NCI-H146 (cell line): ENCODE measurements at places on chromosomes 13 and 19.

- no peak for DNase-seq
These were observed 426.8 kb upstream of the SLITRK5 start for GRCh38 chr13:87244256-87244890.

DNA sequence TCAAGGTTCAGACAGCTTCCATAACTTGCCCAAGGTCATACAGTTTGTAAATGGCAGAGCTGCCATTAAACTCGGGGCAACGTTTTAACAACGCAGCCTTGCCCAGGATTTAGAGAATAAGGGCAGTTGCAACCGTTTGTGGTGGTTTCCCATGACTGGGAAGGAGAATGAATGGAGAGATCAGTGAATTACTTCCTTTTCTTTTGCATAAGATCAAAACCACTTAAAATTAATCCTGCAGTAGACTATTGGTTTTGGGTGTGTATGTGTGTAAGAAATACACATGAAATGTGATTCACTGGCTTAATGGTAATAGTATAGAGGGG lies 179.1 kb upstream of the MIR17HG start:
- DNase-seq: no peak

GRCh38 chr13:73274147-73274546 lies 215.3 kb downstream of the KLF5 start:
- DNase-seq: no peak

DNA sequence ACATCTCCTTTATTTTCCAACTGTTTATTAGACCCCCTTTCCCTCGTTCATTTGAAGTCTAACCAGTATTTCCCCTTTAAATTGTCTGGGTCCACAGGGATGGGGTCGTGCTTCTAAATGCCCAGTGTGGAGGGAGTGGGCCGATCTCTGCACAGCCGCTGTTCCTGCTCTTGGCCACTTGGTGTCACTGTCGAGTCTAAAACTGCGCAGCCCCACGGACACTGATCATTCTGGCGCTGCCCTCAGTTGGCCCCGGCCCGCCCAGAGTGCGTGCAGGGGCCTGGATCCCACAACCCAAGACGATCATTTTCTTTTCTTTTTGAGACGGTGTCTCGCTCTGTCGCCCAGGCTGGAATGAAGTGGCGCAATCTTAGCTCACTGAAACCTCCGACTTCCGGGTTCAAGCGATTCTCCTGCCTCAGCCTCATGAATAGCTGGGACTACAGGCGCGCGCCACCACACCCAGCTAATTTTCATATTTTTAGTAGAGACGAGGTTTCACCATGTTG lies 12.0 kb downstream of the WDR88 start:
- DNase-seq: peak; percentile 57

- DNase-seq: no peak
These were observed 1552.2 kb downstream of the PCDH9 start for GRCh38 chr13:65677906-65678305.

DNA sequence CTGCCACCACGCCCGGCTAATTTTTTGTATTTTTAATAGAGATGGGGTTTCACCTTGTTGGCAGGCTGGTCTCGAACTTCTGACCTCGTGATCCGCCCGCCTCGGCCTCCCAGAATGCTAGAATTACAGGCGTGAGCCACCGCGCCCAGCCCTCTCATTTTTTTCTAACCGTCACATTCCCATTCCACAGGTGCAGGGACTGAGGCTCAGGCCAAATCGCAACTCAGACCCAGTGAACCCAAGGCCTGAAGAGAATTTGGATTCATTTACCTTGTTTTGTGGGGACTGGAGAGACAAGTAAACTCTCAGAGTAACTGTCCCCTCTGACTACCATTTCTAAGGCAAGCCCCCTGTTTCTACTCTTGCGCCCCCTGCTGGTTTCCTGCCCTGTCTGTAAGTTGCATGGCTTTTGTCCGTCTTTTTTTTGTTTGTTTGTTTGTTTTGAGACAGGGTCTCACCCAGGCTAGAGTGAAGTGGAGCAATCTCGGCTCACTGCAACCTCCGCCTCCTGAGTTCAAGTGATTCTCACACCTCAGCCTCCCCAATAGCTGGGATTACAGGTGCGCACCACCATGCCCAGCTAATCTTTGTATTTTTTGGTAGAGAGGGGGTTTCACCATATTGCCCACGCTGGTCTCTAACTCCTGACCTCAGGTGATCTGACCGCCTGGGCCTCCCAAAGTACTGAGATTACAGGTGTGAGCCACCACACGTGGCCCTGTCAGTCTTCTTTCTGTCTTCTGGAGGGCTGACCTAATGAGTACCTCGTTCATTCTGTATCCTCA lies 2.3 kb upstream of the STRN4 start:
- DNase-seq: peak; percentile 24

- no peak for DNase-seq
These were observed 8.3 kb downstream of the RFX2 start for GRCh38 chr19:6101991-6102390.

- no peak for DNase-seq
These were observed 38.0 kb downstream of the PHF11 start for GRCh38 chr13:49533591-49534269.

DNA sequence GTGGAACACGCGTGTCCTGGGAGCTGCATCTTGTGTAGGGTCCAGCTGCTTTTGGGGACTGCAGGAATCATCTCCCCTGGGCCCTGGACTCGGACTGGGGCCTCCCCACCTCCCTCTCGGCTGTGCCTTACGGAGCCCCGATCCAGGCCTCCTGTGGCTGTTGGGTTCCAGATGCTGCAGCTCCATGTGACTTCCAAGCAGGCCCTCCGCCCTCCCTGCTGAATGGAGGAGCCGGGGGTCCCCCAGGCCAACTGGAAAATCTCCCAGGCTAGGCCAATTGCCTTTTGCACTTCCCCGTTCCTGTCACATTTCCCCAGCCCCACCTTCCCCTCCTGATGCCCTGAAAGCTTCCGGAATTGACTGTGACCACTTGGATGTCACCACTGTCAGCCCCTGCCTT lies 6.2 kb upstream of the PGLS start:
- no peak for DNase-seq

- no peak for DNase-seq
These were observed 45.4 kb upstream of the MYCBP2 start for GRCh38 chr13:77372275-77372674.

GRCh38 chr13:48449656-48450055 lies 36.7 kb upstream of the LPAR6 start:
- no peak for DNase-seq
